ENCODE measurements at places on chromosomes 7 and 10.

DNA sequence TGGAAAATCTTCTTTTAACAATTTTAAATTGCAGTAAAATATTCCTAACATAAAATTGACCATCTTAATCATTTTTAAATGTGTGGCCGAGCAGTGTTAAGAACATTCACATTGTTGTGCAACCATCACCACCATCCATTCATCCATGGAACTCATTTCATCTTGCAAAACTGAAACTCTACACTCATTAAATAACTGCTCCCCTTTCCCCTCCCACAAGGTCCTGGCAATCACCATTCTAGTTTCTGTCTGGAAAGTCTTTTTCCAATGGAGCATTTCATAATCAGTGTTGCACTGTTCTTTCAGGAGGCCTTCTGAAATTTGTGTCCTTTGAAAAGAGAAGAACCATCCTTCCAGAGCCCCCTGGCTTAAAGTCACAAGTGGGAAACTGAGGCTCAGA is 233.1 kb downstream of the PLXNA4 start:
- no peak for DNase-seq

DNA sequence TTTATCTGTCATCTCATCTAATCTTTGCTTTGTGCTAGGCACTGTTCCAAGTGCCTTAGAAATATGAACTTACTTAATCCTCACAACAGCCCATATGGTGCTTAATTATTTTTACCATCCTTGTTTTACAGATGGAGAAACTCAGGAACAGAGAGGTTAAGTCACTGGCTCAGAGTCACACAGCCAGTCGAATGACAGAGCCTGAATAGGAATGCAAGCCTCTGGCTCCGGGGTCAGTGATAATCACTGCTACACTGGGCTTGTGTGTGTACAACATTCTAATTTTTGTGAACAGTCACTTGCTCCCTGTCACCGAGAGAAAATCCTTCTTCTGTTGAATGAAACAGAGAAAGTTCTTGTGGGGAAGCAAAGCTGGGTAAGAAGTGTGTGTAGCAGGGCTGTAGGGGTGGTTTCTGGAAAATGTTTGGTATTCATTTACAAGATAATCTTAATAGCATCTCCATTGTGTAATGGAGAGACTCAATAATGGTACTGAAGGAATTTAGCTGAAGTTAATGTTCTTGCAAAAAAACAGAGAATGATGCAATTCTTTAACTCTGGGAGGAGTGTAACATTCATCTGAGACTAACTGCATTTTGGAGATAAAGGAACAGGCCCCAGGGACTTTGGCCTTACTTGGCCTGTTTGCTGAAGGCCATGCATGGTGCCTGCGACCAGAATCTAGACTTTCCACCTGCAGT is 290.6 kb downstream of the FRMD4A start:
- peak; percentile 96 for DNase-seq

- DNase-seq = no peak
Measured at GRCh38 chr10:133015321-133015720, 72.4 kb upstream of the ADGRA1 start.

- DNase-seq = no peak
Measured at GRCh38 chr10:46528675-46529615, 27.5 kb downstream of the GPRIN2 start.

- no peak for DNase-seq
Measured at GRCh38 chr7:28961972-28962371, 3.8 kb upstream of the TRIL start.

DNA sequence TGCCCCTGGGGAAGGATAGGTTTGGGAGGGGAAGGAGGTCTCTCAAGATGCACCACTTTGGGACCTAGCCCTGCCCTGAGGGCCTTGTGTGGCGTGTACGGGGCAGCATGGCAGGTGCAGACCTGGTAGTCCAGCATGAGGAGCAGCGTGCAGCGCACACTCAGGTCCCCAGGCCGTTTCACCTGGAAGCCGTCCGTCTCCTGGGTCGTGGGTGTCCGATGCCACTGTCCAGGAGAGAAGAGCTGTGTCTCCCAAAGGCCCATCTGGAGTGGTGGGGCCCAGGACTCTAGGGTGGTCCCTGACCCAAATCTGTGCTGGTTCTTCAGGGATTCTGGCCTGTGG is 6.8 kb downstream of the SMARCD3 start:
- DNase-seq = no peak

GRCh38 chr10:34184397-34184796 is 630.7 kb downstream of the PARD3 start:
- DNase-seq = no peak

DNA sequence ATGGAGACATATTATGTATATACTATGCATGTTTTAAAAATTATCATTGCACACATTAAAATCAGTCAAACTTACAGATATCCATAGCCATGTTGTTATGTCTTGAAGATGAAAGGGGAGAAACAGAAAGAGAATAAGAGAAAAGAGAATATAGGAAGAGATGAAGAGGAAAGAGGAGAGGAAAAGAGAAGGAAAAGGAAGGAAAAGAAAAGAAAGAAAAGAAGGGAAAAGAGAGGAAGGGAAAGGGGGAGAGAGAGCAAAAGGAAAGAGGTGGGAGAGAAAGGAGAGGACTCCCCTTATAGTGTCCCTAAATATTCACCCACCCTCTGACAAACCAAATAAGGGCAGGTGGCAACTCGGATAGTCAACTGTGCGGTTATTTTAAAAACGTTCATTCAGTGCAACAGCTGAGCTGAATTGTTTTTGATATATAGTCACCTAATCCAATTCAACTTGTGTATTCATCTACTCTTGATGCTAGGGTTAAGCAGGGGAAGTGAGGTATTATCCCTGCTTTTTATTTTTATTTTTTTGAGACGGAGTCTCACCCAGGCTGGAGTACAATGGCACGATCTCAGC is 14.6 kb downstream of the SVIL start:
- no peak for DNase-seq

DNA sequence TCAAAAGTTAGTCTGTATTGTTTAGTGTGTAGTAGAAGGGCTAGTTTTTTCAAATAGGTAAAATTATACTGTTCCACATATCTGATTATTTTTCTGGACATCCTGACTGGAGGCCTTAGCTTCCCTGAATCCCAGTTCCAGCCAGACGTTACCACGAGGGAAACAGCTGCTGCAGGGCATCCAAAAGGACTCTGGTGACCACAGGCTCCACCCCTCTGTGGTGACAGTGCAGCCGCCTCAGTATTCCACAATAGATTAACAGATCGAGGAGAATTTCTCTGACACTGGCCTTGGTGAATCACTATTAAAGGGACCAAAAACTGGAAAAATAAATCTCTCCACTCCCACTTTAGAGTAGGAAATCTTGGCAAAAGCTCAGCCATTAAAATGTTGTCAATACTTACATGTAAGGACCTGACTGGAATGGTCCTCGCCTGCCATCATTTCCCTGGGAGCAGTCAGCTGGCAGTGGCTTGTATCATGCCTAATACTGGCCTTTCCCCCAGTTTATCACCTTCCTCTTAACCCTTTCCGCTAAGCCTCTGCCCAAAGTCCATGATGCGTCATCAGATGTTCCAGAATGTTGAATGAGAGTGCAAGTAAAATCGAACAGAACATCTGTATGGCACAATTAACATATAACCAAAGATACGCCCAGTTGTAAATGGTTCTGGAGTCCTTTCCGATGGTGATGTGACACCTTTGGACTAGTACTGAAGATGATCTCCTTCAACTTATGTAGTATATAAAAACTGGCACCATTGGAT is 31.6 kb downstream of the ENO4 start:
- DNase-seq = no peak

DNA sequence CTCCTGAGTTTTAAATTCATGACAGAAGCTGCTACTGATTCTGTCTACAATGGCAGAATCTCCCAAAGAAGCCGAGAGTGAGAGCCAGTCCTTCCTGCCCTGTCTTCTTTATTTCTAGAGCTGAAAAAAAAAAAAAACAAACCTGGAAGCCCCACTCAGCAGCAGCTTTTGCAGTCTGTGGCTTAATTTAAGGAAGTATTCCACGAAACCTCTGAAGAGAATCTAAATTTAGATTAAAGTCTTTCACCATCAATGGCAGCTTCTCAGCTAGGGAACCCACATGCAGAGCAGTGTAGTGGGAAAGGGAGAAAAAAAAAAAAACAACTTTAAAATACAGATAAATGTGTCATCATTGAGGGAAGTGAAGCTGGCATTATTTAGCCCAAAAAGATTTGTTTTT is 23.4 kb downstream of the SMURF1 start:
- DNase-seq = peak; percentile 32

GRCh38 chr7:1910827-1911226 is 240.8 kb downstream of the ELFN1 start:
- peak; percentile 39 for DNase-seq

GRCh38 chr10:76010703-76011102 is 579.3 kb downstream of the LRMDA start:
- no peak for DNase-seq

GRCh38 chr7:77456696-77457095 is 40.5 kb upstream of the GSAP start:
- no peak for DNase-seq

GRCh38 chr7:2355705-2356008 is 1.0 kb downstream of the EIF3B start:
- DNase-seq = no peak

- no peak for DNase-seq
Measured at GRCh38 chr10:11225935-11226334, 208.3 kb downstream of the CELF2 start.

DNA sequence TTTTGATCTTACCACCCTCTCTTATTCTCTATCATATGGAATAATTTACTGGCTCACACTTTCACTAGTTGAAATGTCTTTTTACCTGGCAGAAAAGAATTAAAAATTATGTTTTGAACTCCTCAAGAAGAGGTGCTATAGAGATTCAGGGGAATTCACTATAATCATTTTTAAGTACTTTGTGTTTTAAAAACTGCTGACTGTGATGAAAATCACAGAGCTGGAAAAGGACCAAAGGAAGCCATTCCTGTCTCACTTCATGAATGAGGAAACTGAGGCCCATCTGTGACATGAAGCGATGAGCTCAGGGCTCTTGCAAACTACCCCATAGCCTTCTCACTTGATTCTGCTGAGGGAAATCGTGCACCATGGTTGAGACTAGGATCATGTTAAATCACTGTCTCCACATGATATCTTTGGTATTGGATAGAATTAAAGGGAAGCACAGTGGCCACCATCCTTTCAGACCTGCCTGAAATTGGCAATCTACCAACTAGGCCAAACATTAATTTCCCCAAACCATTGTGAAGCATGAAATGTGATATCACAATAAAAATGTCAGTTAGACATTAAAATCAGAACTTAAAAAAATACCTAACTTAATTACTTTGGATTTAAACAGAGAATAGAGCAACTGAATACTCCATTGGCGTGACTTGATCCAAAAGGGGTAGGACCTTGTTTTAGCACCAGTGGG is 141.0 kb downstream of the FZD1 start:
- DNase-seq = no peak

GRCh38 chr7:50731703-50732582 is 50.8 kb downstream of the GRB10 start:
- no peak for DNase-seq

DNA sequence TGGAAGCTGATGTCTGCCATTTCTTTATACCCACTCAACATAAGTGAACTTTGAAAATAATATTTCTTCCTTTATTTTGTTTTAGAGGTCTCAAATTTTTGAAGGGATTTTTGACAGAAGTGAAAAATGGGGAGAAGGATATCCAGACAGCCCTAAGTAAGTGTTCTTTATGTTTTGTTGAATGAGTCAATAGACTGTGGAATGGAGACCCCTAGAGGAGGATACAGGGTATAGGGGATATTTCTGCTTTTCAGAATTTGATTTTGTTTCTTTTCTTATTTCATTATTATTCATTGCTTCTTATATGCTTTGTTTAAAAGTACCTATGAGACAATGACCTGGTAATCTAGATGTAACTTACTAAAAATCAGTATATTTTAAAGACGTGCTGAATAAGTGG is 34.4 kb downstream of the PLEKHA8 start:
- DNase-seq = peak; percentile 51

- DNase-seq = no peak
Measured at GRCh38 chr7:137948083-137948844, 53.6 kb downstream of the CREB3L2 start.

GRCh38 chr7:106729720-106730385 is 68.9 kb upstream of the CCDC71L start:
- DNase-seq = peak; percentile 40

DNA sequence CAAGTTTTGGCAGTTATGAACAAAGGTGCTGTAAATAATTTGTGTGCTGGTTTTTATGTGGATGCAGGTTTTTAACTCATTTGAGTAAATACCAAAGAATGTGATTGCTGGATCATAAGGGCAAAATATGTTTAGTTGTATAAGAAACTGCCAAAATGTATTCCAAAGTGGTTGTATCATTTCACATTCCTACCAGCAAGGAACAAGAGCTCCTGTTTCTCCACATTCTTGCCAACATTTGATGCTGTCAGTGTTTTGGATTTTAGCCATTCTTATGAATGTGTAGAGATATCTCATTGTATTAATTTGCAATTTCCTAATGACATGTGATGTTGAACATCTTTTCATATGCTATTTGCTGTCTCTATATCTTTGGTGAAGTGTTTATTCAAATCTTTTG is 207.3 kb upstream of the LRGUK start:
- DNase-seq = no peak

GRCh38 chr7:108423089-108423989 is 32.9 kb downstream of the NRCAM start:
- no peak for DNase-seq

DNA sequence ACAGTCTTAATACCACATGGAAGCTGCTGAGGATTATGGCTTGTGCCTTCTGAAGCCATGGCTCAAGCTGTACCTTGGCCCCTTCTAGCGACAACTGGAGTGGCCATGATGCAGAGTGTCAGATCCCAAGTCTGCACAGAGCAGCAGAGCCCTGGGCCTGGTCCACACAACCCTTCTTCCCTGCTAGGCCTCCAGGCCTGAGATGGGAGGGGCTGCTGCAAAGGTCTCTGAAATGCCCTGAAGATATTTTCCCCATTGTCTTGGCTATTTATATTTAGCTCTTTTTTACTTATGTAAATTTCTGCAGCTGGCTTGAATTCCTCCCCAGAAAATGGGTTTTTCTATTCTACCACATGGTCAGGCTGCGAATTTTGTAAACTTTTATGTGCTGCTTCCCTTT is 804.6 kb upstream of the ZWINT start:
- DNase-seq = no peak

GRCh38 chr10:52215745-52216361 is 98.2 kb upstream of the DKK1 start:
- peak; percentile 65 for DNase-seq

DNA sequence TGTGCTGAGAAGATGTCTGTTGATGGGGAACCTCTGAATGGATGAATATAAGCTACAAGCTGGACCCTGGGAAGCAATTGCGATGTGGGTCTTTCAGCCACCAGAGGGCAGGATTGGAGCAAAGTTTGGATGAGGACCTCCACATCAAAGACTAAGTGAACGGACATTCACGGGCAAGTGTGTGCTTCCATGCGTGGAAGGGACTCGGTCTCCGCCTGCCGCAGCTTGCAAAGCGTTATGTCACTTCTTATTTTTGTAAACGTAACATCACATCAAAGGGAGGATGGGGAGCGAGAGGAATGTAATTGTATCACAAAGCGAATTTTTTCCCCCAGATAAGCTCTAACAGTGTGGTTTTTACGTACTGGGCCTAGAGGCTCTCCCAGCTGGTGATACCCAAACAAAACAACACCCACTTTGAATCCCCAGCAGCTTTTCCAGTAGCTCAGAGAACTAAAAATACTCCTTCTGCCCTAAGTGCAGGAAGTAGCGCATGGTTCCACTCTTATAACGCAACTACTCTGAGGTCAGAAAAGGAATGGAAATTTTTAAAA is 65.0 kb downstream of the VWA2 start:
- DNase-seq = peak; percentile 86

Measured in amniotic epithelial cell (primary cell).